ENCODE measurements at places on chromosomes 7 and 10.

DNA sequence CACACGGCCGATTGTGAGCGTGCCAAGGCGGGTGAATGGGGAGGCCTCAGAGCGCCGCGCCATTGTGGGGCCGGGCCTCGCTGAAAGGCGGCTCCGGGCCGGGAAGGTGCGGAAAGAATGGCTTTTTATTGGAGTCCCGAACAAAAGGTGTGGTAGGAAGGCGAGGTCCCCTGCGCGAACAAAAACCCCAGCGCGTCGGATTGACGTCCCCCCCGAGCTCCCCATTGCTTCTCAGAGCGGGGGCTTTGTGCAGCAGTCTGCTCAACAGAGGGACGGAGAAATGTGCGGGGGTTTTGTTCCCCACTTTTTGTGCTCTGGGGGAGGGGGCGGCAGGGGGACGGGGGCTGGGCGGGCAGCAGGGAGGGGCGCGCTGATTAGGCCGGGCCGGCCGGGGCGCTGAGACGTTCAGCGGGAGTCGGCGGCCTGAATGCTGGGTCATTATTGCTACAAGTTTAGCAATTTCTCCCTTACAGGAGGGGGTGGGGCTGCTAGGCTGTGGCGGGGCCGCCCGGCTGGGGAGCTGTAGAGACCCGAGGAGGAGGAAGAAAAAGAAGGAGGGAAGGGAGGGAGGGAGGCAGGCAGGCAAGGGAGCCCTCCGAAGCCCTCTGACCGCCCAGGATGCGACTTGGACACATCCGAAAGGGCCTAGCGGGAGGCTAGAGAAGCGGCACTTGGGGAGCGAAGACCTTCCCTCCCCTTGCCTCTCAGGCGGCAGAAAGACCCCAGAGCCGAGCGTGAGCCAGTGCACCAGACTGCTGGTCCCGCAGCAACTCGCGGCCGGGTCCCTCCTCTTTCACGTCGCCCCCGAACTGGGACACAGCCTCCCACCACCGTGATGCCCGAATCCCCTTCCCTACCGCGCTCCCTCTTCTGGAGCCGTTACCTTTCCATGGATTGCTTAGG, 4.6 kb downstream of the NKX2-3 start:
- no peak for DNase-seq

DNA sequence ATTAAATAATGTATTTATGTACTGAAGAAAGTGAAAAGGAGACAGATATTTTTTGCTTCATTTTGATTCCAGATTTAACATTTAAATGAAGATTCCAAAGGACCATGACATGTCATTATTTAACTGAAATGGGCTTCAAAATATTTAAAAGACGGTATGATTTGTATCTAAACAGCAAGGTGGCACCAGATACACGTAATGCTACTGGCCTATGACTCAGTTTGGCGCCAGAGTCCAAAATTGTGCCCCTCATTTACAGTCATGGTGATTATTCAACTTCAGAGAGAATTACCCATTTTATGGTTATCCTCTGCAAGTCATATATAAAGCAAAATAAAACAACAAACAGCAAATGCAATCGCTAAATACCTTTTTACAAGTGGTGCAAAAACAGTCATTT, 94.5 kb downstream of the ETV1 start:
- DNase-seq: no peak

DNA sequence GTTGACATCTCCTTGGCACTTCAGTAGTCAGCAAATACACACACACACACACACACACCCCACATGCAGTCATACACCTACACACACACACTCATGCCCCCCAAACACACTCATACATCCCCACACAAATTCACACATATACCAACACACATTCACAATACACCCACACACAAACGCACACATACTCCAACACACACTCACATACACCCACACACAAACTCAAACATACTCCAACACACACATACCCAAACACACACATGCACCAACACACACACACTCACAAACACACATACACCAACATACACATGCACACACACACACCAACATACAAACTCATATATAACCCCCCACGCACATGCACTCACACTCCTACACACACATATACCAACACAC, 31.4 kb upstream of the CHST15 start:
- no peak for DNase-seq

GRCh38 chr10:48626986-48627731, 22.3 kb upstream of the ARHGAP22 start:
- DNase-seq: no peak

GRCh38 chr7:2253021-2253420, 11.0 kb downstream of the NUDT1 start:
- no peak for DNase-seq

GRCh38 chr10:103463499-103463898, 4.8 kb upstream of the CALHM1 start:
- no peak for DNase-seq

GRCh38 chr7:45601094-45601493, 26.9 kb downstream of the ADCY1 start:
- no peak for DNase-seq

DNA sequence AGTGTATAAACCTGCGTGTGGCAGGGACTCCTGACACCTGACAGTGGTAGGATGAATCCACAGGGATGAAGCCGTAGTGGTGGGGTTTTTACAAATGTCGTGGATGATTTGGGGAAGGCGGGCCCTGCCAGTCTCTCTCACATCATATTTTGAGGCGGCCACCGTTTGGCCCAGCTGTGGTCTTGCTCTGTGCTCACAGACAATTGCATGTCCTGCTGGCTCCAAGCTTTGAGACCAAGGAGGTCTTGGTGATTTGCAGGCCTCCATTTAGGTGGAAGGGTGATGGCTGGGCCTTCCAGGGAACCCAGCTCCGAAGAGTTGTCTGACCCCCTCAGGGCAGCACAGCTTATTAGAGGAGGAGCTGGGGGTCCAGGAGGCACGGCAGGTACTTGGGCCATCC, 151.1 kb upstream of the SHH start:
- DNase-seq: no peak

DNA sequence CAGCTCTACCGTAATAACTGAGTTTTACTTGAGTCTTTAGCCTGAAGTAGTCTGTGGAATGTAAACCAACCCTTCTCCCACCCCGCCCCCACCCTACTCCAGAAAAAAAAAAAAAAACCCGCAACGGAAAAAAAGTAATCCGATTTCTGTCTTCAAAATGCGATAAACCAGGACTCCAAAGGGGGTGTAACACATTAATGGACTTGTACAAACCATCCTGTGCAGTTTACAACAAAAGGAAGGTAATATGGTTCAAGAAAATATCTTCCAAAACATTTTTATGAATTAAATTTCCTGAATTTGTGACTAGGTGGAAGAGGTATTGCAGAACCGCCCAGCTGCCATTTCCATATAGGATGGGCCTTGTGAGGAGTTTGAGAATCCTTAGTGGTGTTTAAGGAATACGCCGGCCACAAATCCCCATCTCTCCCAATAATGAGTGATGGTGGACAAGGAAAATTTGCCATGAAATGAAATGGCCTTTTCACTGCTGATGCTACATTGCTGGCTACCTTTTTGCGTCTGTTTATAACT, 10.6 kb downstream of the SKIDA1 start:
- DNase-seq: no peak

DNA sequence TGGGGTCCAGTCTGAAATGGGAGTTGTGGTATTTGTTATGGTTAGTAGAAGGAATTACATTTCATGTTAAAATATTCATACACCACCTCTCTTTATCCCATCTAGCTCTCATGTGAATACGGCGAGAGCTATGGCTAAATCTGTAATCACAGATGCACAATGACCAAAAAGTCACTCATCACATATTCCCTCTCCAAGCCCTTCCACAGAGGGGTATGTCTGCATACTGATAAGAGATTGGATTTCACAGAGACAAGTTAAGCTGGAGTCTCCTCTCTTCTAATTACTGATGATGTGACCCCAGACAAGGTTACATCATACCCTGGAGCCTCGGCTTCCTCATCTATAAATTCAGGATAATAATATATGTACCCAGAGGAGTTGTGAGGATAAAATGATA, 237.8 kb upstream of the RHOBTB1 start:
- DNase-seq: no peak

- DNase-seq: no peak
These were observed 36.2 kb downstream of the LARP4B start for GRCh38 chr10:895324-895723.

DNA sequence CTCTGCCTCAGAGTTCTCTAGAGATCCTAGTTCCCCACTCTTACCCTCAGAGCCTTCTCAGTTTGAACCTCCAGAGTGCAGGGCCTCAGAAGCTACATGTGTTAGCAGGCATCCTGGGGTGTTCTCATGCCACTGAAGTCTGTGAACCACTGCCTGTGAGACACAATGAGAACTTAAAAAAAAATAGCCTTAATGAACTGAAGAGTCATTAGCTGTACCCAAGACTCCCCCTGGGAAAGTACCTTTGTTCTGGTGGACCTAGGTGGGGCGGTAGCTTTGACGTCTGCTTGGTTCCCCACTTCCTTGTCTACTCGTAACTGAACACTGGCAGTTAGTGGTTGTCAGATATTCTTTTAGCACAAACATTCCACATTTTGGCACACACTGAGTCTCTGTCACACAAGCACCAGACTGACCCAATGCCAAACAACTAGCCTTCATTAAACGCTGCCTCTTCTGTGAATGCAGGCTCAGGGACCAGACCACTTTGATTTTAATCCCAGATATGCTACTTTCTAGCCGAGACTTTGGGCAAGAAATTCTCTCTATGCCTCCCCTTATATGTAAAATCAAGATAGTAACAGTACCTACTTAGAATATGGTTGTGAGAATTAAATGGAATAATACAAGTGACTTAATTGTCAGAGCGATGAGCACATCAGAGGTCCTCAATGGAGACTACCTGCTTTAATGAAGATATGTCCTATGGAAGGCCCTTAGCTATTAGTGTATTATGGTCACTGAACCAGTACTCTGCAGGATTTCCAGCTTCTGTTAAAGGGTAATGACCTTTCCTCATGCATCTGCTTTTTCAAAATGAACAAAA, 75.3 kb upstream of the CC2D2B start:
- DNase-seq: peak; percentile 17

DNA sequence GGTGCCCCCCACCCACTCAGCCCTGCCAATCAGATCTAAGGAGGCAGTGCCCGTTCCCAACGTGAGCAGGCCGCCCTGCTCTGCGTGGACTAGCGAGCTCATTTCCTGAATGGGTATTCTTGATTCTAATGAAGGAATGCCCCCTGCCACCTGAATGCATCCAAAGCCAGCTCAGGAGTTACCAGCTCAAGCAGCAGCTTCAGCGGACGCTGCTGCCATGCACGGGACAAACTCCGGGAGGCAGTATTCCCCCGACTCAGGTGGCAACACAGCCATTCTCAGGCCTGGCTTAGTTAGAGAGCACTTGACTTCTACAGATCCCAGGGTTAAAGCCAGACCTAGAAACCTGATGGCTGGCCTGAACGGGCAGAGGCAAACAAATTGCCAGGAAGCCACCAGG, 25.8 kb downstream of the PSAP start:
- no peak for DNase-seq

DNA sequence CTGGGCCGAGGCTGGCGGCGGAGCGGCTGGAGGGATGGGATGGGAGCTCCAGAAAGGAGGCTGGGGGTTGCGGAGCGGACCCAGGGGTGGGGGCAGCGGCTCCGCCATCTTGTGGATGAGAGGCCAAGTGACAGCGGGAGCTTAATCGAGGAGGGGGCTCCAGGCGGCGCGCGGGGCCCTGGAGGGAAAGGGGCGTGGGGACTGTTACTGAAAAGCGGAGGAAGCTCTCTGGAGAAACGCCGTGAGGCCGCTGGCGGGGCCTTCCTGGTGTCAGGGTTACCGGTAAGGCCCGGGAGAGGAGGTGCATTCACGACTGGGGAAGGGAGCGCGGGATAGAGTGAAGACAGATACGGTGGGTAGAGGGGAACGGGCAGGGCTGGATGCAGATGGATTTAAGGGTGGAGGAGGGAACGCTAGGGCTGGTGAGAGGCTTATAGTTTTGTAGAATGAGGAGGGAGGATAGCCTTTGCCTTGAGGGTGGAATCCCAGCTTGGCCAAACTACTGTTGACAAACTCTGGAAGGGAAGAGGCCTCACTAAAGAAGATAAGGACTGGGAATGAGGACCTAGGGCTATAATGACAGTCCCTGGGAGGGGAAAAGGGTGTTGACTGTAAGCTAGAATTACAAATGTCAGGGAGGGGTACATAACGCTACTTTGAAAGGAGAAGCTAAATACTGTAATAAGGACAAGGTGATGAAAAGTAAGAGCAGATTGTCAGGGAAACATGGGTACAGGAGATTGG, 535 bp downstream of the BTRC start:
- peak; percentile 49 for DNase-seq

DNA sequence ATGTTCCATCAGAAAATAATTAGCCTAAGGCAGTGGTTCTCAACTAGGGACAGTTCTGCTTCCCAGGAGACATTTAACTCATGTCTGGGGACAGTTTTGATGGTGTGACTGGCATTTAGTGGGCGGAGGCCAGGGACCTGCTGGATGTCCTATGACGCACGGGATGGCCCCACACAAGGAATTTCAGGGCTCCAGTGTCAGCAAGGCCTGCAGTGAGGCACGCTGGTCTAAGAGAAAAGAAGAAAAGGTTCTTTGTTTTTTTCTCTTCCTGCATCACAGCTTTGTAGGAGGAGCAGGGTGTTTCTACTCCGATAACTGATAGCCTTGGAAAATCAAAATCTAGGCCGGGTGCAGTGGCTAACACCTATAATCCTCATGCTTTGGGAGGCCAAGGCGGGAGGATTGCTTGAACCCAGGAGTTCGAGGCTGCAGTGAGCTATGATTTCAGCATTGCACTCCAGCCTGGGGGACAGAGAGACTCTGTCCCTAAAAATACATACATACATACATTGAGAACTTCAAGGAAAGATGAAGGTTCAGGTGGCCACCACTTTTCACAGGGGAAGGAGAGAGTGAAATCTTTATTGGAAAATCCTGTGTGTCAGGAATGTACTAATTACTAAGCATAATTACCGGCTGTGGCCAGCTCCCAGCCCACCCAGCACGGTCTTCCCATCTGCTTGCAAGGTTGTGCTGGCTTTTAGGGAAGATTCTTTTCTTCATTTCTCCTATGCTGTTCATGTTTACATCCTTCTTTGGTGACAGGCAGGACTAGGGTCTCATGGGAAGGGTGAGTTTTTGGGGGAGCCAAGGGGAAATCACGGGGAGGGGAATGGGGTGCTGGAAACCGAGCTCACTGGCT, 150.4 kb downstream of the ACTR3B start:
- DNase-seq: no peak

- DNase-seq: no peak
These were observed at the start of gene ZC3HAV1L for GRCh38 chr7:139035586-139036353. Gene ZC3HAV1L, minus strand, starts transcription at chr7:139036042. Its CDS starts 25 bp downstream, at chr7:139036017.

DNA sequence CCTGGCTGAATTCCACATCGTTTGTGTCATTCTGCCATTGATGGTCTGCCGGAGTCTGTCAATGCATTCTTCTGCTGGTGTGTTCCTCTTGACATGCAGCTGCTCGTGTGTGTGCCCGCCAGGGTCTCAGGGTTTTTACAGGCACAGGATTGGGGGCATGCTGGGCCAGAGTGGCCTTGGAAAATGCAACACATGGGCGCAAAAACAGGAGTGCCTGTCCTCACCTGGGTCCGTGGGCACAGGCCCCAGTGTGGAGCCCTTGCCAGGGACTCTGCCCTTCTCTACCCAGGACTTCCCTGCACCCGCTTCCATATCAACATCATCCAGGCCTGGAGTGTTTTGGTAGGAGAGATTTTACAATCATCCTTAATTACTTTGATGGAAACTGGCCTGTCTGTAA, 340.7 kb downstream of the KIF20B start:
- DNase-seq: no peak

Data from OCI-LY7 (cell line).